ENCODE measurements at places on chromosomes 5 and 9.

- H3K27me3 ChIP-seq: no peaks in the 10 kb centered on the region
- peaks cover 21% of the 10 kb centered on the region for H3K4me1 ChIP-seq
- H3K36me3 ChIP-seq: no peaks in the 10 kb centered on the region
- peak overlapping the region; percentile 71 for H3K27ac ChIP-seq
- peak; percentile 63 for DNase-seq
Observed at GRCh38 chr9:134662143-134662876, 20.7 kb downstream of the COL5A1 start.

GRCh38 chr9:136563646-136564325 is 17.9 kb upstream of the NOTCH1 start:
- no peak overlapping the region for H3K4me3 ChIP-seq
- no peak overlapping the region for H3K27ac ChIP-seq
- no peaks in the 10 kb centered on the region for H3K36me3 ChIP-seq
- H3K27me3 ChIP-seq: no peaks in the 10 kb centered on the region

DNA sequence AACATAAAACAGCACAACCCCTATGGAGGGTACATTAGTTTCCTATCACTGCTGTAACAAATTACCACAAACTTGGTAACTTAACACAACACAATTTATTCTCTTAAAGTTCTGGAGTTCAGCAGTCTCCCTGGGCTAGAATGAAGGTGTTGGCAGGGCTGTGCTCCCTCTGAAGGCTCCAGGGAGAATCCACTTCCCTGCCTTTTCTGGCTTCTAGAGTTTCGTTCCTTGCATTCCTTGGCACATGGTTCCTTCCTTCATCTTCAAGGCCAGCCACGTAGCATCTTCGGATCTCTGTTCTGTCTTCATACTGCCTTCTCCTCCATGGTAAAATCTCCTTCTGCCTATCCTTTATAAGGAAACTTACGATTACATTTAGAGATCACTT is 25.0 kb upstream of the GSN start:
- H3K4me1 ChIP-seq: no peaks in the 10 kb centered on the region
- H3K27ac ChIP-seq: no peak overlapping the region
- no peak overlapping the region for H3K4me3 ChIP-seq
- H3K36me3 ChIP-seq: no peaks in the 10 kb centered on the region
- no peak for DNase-seq
- H3K27me3 ChIP-seq: no peaks in the 10 kb centered on the region

DNA sequence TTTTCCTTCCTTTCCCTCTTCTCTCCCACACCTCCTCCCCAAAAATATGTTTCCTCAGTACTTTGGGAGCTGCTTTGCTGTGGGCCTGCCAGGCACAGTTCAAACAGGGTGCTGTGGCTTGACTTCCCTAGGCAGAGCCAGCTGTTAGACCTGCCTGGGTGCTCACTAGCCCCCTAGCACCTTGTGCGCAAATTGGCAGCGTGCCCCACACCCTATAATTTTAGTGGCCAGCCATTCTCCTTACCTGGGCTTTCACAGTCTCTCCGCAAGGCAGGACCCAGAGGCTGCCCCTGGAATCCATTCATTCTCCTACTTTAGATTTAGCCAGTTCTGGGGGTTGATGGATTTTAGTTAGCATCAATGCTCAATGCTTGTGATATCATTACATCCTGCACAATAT is 72.3 kb downstream of the ANGPTL2 start:
- H3K27ac ChIP-seq: no peak overlapping the region
- DNase-seq: no peak
- peaks cover 30% of the 10 kb centered on the region for H3K4me1 ChIP-seq
- no peaks in the 10 kb centered on the region for H3K27me3 ChIP-seq
- no peak overlapping the region for H3K4me3 ChIP-seq
- peaks cover 14% of the 10 kb centered on the region for H3K36me3 ChIP-seq

Data from spinal cord (tissue), 10 donors.